Activated naive CD4-positive, alpha-beta T cell treated with anti-CD3 and anti-CD28 coated beads for 36 hours (primary cell): ENCODE measurements at places on chromosomes 3 and 15. TPM values are rescaled to one million over a fixed set of nuclear protein-coding genes. Genes with fewer than 3 reads are reported as not detected.
A peak's percentile ranks its signal among the peaks of the same experiment; 100 is the strongest.

DNA sequence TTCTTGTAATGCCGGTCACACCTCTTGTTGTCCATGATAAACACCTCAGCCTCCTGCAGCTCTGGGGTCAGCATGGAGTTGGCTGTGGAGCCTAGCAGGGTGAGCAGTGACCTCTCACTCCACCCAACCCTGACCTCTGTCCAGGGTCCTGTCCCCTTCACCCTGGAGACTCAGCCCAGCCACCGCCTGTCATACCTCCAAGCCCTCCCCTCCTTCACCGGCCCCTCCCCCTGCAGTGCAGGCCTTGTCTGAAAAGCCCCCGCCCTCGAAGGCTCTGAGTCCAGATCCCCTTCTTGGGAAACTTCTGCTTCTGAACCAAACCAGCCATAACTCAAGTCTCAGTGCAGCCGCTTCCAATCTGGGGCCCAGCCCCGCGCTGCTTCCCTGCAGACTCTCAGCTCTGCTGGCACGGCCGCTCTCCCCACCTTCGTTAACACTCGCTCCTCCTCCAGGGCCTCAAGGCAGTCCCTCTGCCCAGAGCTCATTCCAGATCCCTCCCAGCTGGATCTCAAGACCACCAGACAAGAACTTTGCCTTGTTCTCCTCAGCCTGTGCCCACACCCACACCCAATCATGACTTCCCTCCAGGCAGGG is 25.4 kb upstream of the PRSS50 start:
- DNase-seq = no peak

The AGTR1 gene
- total RNA-seq = not detected

DNA sequence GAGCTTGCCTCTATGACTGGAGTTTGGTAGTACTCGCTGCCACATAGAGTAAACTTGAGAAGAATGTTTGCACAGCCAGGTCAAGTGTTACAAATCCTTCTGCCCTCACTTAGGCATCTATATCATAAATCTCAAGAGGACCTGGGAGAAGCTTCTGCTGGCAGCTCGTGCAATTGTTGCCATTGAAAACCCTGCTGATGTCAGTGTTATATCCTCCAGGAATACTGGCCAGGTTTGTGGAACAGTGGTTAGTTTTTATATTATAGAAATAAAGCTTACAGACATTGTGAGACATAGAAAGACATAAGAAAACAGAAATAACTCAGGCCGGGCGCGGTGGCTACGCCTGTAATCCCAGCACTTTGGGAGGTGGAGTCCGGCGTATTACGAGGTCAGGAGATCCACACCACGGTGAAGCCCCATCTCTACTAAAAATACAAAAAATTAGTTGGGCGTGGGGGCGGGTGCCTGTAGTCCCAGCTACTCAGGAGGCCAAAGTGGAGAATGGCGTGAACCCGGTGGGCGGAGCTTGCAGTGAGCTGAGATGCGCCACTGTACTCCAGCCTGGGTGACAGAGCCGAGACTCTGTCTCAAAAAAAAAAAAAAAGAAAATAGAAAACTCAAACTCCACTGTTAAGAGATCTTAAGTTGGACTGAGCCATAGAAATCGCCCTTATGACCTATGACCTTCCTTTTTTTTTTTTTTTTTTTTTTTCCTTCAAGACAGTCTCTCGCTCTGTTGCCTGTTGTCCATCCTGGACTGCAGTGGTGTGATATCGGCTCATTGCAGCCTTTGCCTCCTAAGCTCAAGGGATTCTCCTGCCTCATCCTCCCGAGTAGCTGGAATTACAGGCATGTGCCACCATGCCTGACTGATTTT is 2.2 kb downstream of the RPSA start:
- no peak for DNase-seq

The RLBP1 gene
- not detected for total RNA-seq

- DNase-seq = no peak
These were observed 89.4 kb upstream of the ANKRD34C start for GRCh38 chr15:79193103-79193502.

DNA sequence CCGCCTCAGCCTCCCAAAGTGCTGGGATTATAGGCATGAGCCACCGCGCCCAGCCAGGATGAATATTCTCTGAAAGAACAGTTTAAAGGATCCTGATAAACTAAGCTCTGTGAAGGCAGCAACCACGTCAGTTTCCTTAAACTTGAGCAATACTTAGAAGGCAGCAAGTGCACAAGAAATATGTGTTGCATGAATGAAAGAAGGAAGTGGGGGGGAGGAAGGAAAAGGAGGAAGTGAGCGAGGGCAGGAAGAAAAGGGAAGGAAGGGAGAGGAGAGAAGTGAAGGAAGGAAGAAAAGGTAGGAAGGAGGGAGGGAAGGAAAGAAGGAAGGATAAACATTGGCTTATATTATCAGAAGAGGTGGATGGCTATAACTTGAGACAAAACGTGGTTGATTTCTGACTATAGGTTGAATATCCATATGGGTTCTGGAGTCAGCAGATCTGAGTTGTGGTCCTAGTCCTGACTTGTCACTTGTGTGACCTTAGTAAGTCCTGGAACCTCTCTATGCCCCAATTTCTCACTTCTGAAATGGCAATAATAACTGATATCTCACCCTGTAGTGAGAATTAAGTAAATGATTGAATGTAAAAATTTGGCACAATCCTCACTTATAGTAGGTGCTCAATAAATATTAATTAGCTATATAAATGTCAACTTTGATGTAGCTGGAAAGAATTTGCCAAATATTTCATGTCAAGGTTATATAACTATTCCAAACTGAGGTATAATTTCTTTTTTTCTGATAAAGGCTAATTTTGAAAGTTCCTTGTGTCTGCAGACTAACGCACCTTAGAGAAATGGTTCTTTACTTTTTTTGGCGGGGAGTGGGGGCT is 12.0 kb upstream of the SEMA4B start:
- no peak for DNase-seq

DNA sequence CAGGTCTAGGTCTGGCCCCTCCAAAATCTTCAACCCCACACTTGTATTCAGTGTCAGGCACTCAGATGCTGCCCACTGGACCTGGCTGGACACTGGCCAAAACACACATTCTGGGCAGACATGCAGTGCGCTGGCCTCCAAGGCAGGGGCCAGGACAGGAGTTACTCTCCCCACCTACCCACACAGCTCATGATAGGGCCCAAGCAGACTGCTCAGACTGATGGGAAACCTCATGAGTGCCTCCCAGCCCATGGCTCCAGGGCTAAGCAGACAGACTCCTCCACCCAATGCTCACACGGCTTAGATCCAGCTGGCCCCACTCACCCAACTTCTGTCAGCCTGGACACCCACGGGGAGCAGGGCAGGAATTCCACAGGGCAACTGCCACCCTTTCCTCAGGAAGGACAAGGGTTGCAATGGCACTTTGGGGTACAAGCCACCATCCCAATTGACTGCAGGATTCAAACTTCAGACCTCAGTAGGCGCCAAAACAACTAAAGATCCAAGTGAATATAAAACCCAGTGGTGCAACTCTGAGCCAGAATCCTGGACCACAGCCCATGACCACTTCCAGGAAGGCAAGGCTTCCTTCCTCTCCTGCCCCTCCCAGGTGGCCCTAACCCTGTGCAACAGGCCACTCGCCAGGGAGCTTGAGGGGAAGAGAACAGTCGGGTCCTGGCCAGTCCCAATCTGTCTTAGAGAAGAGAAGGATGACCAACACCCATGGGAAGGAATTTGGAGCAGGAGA is 1.4 kb downstream of the LTF start:
- DNase-seq = no peak

The RPL4 gene
- total RNA-seq = 6,298 TPM

DNA sequence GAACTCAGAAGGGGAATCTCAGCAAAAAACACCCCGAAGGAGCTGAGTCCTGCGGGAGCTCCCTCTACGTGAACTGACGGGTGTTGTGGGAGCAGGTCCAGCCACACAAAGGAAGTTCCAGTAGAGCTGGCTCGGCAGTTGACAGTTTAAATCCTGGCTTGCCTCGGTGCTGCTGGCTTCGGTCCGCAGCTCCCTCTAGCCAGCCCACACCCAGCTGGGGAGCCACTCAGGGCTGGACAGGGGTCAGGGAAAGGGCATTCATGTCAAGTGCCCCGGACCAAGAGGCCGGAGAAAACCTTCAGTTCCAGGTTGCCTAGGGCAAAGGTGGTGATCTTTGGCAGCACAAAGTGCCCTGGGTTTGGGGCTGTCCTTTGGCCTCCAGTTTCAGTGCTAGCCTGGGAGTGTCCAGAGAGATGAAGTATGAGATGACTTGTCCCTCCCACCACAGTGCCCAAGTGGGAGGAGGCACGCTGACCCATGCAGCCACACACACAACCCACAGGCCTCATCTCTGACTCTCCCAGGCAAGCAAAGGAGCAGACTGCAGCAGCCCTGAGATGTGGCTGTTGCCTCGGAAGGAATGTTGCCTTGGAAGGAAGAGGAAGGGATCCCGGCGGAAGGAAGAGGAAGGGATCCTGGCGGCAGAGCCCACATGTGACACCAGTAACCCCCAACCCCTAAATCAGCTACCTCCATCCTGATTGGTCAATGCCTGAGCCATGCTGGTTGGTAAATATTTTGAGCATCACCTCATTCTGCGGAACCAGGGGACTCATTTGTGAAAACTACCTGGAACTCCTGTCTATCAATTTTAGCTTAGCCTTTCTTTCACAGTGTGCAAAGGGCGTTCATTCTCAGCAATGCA is 13.9 kb upstream of the ANPEP start:
- DNase-seq = no peak

The KLHL6 gene
- total RNA-seq = 82.4 TPM

DNA sequence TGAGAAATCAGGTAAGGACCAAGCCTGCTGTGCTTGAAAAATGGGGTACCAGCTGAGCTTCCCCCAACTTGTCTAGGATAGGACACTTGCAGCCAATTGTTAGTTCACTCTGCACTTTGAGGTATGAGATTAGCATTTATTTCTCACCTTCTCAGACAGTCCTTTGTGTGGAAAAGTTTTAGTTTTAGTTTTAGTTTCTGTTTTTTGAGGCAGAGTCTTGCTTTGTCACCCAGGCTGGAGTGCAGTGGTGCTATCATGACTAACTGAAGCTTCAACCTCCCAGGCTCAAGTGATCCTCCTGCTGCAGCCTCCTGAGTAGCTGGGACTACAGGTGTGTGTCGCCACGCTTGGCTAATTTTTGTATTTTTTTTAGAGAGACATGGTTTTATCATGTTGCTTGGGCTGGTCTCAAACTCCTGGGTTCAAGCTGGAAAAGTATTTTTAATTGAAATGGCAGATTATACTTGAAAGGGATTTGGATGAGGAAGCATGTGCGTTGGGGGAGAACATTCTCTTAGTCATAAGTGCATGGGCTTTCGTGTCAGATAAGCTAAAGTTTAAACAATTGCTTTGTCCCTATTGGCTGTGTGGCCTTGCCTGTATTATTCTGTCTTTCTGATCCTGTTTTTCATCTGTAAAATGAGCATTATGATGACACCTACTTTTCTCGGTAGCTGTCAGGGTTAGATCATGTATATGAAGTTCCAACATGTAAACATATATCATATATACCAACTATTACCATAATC is 25.2 kb upstream of the CCK start:
- peak; percentile 10 for DNase-seq

The EFCC1 gene
- total RNA-seq = 0.20 TPM

The UNC13C gene
- not detected for total RNA-seq

GRCh38 chr15:92715758-92716157 is 60.2 kb upstream of the FAM174B start:
- no peak for DNase-seq

GRCh38 chr15:27418726-27419125 is 447.7 kb downstream of the GABRG3 start:
- no peak for DNase-seq

The C3orf20 gene
- 0.12 TPM for total RNA-seq

GRCh38 chr3:53890726-53891475 is 758 bp downstream of the SELENOK start:
- DNase-seq = peak; percentile 72

The TMEM42 gene
- 15.8 TPM for total RNA-seq

- no peak for DNase-seq
These were observed 31.0 kb downstream of the LCMT2 start for GRCh38 chr15:43299411-43299810.

The TAMM41 gene
- total RNA-seq = 19.3 TPM

GRCh38 chr3:180199417-180199995 is 162.8 kb upstream of the PEX5L start:
- DNase-seq = no peak

The ARL8B gene
- total RNA-seq = 38.4 TPM

The CRABP1 gene
- total RNA-seq = 0.52 TPM

- DNase-seq = peak; percentile 96
These were observed at the start of gene EIF3J for GRCh38 chr15:44536962-44537734. EIF3J (plus strand) TSS chr15:44537147; CDS start chr15:44537195, 48 bp downstream.
